Bronchial epithelial cell (primary cell): ENCODE measurements at places on chromosomes 2 and 18. TPM values are rescaled to one million over a fixed set of nuclear protein-coding genes. Genes with fewer than 3 reads are reported as not detected.

DNA sequence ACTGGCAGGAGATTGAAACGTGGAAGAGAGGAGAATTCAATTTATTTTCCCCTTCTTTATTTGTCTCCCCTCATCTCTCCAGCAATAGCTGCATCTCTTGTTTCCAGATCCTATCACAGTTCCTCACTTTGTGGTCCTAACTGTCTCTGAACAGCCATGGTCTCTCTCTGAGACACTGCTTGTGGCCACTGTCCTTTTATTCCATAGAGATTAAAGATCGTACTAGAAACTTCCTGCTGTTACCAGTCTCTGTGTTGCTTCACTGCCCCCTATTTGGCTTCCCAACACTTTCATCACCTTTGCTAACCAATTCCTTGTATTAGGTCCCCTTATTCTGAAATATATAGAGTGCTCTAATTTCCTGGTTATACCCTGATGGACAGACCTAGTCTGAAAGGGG, 48.9 kb upstream of the CAVIN2 start:
- no peak for DNase-seq

- peak; percentile 50 for DNase-seq
Observed at GRCh38 chr2:205058409-205058808, 513.1 kb downstream of the PARD3B start.

Gene PSD4
- total RNA-seq, result 25.0 and 27.0 TPM in 2 replicates

GRCh38 chr2:148568597-148568996, 76.0 kb upstream of the EPC2 start:
- no peak for DNase-seq

DNA sequence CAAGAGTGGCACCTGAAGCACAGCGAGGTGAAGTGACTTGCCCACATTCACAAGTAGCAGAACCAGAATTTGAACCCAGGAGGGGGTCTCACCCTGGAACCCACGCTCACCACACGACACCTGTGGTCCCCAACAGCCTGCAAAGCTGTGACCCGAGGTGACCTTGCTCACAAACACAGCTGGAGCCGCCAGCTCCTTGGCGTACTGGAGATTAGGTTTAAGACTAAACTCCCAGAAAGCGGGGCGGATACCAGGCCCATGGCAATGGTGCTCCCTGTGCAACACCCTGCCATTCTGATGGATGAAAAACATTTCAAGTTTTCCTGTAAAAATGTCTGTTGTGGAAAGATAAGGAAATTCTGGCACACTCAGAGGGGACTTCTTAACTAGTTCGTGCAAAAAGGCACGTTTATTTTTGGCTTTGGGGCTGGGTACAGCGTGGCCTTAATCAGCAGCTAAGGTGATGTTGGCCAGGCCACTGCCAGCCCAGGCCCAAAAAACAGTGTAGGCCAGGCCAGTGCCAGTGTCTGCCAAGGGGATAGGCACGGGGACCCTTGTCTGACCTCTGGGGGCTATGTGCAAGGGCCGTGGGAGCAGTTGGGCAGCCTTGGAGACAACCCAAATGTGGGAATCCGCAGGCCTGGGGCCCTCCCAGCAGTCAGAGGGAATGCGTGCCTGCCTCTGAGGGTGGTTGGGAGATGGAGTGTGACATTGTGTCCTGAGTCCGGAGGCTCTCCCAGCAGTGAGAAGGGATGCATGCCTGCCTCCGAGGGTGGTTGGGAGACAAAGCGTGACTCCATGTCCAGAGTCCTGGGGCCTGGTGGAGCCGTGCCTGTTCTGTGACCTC, 185.0 kb upstream of the HS6ST1 start:
- no peak for DNase-seq

DNA sequence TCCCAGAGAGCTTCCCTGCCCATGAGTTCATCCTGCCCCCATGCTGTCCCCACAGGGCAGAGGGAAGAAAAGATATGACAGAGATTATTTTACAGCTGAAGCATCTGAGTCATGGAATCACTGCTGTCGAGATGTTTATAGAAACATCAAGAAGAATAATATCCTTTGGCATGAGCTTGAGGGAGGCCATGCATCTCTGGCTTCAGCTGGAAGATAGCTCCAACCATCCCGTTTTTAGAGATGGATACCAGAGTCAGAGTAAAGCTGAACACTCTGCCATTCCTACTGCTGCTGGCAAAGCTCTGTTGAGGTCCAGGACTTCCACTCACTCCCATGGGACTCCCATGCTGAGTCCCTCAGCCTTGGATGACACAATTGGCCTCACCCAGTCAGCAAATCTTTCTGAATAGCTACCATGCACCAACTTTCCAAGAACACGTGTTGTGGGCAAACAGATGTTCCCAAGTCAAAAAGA, 167.8 kb downstream of the TTC32 start:
- DNase-seq, result no peak
